H54 (cell line): ENCODE measurements at places on chromosomes 3 and 15.

DNA sequence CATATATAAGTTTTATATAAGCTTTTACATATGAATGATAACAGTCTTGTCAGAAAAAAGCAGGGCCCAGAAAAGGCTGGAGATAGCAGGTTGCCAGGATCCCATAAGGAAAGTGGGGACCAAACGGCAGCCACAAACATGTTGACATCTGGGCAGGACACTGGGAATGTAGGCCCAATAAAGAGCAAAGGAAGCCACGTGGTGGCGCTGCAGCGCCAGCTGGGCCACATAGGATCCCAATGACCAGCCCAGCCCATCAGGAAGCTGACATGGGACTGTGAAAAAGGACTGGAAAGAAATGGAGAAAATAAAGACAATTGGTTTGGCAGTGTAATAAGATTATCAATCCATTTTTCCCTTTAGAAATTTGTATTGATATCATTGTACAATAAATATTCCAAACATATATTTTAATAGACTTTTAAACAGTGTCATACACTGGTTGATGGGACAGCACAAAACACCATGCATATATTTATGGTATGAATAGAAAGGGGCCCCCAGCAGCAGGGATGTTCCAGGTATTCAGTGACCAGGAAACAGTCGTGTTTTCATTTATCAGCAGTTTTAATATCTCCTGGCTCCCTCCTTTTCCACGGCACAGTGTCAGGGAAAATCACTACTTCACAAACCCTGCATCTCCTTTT, 89.0 kb upstream of the STRIT1 start:
- DNase-seq = peak; percentile 36

DNA sequence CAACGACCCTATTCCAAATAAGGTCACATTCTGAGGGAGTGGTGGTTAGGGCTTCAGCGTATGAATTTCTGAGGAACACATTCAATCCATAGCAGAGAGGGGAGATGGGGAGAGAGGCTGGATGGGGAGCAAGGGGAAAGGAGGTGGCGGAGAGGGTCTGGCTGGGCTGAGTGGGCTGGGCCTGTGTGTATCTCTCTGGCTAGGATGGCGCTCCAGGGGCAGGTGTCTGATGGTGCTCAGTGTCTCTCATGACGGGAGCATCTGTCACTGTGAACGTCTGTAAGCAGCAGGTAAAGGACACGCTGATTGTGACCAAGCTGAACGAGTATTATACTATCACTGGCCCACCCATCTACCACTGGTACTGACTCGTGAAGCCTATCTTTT, 159.6 kb downstream of the XXYLT1 start:
- no peak for DNase-seq

DNA sequence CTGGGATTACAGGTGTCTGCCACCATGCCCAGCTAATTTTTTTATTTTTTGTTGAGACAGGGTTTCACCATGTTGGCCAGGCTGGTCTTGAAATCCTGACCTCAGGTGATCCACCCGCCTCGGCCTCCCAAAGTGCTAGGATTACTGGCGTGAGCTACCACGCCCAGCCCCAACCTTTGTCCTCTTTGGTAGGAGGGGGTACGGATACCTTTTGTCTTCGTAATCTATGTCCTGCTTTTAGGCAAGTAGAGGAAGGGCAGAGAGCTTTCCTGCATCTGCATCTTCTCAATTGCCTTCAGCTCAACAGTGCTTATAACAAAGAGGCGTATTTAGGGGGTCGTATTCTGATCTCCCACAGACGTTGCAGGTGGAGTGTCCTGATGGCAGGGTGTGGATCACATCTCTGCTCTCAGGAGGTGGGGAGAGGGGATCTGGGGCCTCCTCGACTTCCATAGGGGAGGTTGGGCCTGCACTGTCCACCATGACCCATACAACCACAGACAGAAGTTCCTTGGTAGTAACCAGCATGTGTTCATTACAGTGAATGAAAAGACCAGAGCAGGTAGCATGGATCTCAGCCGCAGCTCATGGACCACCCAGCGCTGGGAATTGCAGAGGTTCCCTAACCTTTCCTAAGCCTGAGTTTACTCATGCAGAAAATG, 21.4 kb upstream of the KCTD6 start:
- DNase-seq = no peak

DNA sequence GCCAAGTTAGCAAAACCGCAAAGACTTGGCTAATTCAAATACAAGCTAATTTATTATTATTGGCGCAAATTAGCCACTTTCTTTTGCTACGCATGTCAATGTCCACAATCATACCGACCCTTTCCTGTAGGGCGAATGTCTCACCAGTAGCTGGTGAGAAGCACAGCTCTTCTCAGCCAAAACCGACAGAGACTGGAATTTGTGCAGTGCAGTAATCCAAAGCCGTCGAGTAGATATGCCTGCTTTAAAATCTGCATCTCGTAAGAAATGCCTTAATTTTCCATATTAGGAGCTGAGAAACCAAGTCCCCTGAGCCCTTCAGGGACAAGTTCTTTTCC, 614 bp upstream of the MINDY2 start:
- peak; percentile 30 for DNase-seq

- DNase-seq = peak; percentile 10
These were observed 78.2 kb downstream of the ATG7 start for GRCh38 chr3:11350374-11350773.

DNA sequence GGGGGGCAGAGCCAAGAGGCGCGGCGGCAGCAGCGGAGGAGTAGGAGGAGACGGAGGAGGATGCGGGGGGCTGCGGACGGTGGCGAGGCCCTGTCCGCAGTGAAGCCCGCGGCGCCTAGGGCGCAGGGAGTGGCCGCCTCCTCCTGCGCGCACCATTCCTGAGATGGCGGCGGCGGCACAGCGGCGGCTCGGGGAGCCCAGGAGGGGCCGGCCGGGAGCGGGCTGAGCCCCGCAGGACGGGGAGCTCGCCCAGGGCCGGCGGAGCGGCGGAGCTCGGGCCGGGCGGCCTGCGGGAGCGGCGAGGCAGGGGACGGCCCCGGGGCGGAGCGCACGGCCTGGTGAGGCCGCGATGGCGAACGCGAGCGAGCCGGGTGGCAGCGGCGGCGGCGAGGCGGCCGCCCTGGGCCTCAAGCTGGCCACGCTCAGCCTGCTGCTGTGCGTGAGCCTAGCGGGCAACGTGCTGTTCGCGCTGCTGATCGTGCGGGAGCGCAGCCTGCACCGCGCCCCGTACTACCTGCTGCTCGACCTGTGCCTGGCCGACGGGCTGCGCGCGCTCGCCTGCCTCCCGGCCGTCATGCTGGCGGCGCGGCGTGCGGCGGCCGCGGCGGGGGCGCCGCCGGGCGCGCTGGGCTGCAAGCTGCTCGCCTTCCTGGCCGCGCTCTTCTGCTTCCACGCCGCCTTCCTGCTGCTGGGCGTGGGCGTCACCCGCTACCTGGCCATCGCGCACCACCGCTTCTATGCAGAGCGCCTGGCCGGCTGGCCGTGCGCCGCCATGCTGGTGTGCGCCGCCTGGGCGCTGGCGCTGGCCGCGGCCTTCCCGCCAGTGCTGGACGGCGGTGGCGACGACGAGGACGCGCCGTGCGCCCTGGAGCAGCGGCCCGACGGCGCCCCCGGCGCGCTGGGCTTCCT, at the start of gene GPR27:
TSS of gene GPR27 (plus strand) at position 155 of the 909 bp plus-strand sequence. CDS start at position 350, 195 bp downstream.
- no peak for DNase-seq

GRCh38 chr3:66797889-66798560, 200.1 kb upstream of the KBTBD8 start:
- DNase-seq = no peak

GRCh38 chr3:114058646-114059045, 2.1 kb downstream of the QTRT2 start:
- no peak for DNase-seq

DNA sequence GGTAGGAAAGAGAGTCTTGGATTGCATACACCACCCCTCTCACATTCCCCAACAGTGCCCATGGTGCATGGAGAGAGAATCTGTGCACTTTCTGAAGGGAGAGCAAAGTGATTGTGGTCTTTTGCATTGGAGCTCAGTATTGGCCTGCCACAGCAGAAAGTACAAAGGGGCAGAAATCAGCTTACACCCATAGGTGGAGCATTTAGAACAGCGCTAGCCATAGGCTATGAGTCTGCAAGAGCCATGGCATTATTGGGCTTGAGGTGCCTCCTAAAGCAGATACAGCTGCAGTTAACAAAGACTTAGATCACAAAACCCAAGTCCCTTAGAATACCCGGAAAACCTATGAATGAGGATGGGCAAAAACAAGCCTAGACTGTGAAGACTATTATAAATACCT, 21.8 kb downstream of the SI start:
- DNase-seq = no peak

DNA sequence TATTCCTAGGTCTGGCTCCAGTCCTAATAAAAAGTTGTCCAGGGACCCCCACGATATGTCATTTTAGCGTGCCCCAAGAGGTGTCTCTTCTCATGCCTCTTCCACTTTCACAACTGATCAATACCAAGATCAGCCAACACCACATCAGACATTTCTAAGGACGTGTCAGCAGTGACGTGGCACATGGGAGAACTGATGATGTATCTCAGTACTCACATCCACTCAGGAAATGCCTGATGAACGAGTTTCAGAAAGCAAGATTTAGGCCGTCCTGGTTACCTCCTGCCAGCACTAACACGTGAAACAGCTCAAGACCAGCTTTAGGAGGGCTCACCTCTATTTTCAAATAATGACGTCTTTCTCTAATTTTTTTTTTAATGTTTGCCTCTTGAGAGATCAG, 19.6 kb downstream of the VGLL4 start:
- DNase-seq = no peak

GRCh38 chr3:182618981-182619591, 174.2 kb upstream of the ATP11B start:
- DNase-seq = peak; percentile 23
